ENCODE measurements at places on chromosomes 5 and 9. TPM values are rescaled to one million over a fixed set of nuclear protein-coding genes. Genes with fewer than 3 reads are reported as not detected.

Gene RELL2
- total RNA-seq, result 24.8 TPM

Gene POLK
- 35.9 TPM for total RNA-seq

Gene FAM163B
- total RNA-seq, result not detected

Gene PLAC8L1
- 0.96 TPM for total RNA-seq

- no peak for DNase-seq
These were observed 43.6 kb upstream of the SMIM32 start for GRCh38 chr5:136236479-136237083.

GRCh38 chr9:107727086-107727780 is 237.7 kb upstream of the KLF4 start:
- DNase-seq, result no peak

- DNase-seq, result no peak
These were observed 183.3 kb downstream of the MAPKAP1 start for GRCh38 chr9:125523681-125524080.

DNA sequence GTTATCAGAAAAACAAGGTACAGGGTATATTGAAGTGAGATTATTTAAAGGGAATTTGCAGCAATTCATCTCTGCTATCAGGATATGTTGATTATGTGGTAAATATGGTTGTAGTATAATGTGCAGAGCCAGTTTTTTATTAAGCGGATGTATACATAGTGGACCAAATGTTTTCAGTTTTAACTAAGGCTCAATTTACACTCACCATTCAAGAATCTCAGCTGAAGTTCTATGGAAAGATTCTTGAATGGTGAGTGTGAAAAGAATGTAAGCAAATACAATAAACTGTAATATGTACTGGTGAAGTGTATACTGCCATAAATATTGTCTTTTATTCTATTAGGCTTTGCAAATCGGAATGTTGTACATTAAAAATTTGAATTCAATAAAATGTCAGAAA is 895.9 kb upstream of the CDH10 start:
- no peak for DNase-seq

- DNase-seq, result no peak
These were observed 22.6 kb upstream of the TDRD7 start for GRCh38 chr9:97389249-97389648.

Measured in CD8-positive, alpha-beta memory T cell (primary cell).